Hematopoietic multipotent progenitor cell treated with erythropoietin and hydrocortisone succinate and interleukin-3 and kit ligand, for 6 days (in vitro differentiated cells): ENCODE measurements at places on chromosomes 13 and 19.

DNA sequence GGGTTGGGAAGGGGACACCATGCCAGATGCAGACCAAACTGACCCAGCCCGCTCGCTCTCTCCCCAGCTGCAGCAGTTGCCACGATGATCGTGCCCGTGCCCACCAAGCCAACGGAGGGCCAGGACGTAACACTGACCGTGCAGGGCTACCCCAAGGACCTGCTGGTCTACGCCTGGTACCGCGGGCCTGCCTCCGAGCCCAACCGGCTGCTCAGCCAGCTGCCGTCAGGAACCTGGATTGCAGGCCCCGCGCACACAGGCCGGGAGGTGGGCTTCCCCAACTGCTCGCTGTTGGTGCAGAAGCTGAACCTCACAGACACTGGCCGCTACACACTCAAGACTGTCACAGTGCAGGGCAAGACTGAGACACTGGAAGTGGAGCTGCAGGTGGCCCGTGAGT lies 8.8 kb downstream of the CEACAM16 start:
- no peak for DNase-seq

DNA sequence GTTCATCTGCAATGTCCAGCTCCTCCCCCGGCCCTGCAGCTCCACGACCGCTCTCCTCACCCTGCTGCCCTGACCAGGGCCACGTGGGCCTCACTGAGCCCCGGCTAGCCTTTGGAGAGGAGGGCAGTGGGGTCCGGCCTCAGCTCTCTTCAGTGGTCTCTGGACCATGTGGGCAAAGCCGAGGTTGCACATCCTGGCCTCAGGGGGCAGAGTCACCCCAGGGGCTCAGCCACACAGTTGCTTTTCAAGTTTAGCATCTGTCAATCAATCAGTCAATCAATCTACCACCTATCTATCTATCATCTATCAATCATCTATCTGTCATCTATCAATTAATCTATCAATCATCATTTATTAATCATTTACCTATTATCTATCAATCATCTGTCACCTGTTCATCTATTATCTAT lies 3.0 kb upstream of the DIRAS1 start:
- no peak for DNase-seq

GRCh38 chr19:876780-877314 lies 16.1 kb downstream of the MED16 start:
- DNase-seq = no peak

DNA sequence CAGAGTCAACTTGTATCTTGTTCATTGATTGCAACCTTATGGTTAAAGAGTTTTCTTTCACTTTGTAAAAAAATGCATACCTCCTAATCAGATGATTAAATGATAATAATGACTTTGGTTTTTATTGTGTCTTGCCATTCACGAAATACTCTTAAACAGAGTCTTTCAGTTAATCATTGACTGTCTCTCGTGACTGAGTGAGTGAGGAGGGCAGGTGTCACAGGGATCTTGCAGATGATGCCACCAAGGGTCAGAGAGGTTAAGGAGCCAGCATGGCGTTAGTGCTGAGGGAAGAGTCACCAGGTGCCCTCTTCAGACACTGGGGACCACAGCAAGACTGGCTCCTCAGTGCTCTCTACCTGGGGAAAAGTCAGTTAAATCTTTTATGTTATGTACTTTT lies 8.0 kb downstream of the GPATCH1 start:
- DNase-seq = no peak

GRCh38 chr19:48516536-48516935 lies 4.9 kb upstream of the LMTK3 start:
- DNase-seq = no peak

DNA sequence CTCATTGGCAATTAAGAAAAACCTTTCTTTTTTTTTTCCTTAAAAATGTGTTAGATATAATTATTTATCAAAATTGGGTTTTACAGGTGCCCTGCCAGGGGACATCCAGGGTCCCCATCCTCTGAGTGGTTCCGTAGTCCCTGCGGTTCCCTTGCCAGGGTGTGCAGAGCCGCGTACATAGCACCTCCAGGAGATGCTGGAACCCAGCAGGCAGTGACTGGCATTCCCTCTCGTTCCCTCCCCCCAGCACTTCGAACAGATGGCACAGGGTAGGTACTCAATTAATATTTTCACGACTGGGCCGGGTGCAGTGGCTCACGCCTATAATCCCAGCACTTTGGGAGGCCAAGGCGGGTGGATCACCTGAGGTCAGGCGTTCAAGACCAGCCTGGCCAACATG lies 82.0 kb downstream of the COL4A1 start:
- DNase-seq = no peak

DNA sequence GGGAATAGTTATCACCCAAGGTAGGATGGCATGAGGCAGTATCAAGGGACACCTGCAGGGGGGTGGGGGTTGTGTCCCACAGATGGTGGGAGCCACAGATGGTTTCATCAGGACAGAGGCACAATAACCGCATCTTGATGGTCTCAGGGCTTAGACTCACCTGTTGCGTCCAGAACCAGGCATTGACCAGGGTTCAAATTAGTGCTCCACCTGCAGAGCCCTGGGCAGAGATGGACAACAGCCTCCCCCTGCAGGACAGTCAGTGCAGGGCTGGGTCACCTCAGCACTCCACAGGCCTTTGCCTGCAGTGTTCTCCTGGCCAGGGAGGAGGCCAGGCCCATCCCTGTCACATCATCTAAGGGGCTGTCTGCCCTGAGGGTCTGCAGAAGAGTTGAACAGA lies 14.5 kb upstream of the CEACAM1 start:
- no peak for DNase-seq

- DNase-seq = peak; percentile 80
Observed at GRCh38 chr19:49113762-49114629, at the start of gene LIN7B. LIN7B (plus strand) TSS chr19:49114370; CDS start chr19:49114405, 35 bp downstream.

- no peak for DNase-seq
Observed at GRCh38 chr13:36362914-36363313, 16.7 kb upstream of the SPART start.

DNA sequence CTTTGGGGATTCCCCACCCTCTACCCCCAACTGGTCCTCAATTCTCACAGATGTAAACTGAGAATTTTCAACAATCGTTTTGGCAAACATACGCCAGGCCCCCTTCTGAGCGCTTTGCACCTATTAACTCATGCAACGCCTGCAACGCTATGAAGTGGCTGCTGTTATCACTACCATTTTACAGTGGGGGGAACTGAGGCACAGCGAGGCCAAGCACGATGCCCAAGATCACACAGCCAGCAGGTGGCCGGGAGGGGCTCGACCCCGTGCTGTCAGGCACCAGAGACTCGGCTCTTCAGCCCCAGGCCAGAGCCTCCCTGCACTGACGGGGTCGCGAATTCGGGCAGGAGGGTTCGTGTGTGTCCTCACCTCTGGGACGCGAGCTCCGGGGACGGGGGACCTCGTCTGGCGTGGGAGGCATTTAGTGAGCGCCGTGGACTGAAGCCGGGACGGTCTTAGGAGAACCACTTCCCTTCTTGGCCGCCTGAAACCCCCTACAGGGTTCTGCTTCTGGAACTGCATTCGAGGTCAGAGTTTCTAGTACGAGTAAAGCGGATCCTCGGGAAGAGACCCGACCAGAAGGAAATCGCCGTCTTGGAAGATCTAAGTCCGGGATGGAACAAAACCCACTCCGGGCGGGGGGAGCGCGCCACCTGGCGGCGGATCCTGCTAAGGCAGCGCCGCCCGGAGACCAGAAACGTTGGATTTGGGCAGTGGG lies 21.0 kb downstream of the ZNF114 start:
- DNase-seq = peak; percentile 73

- DNase-seq = peak; percentile 82
Observed at GRCh38 chr19:1862424-1863327, 703 bp downstream of the KLF16 start.

- DNase-seq = peak; percentile 9
Observed at GRCh38 chr13:102197193-102197592, 204.7 kb downstream of the FGF14 start.

- DNase-seq = peak; percentile 32
Observed at GRCh38 chr19:14580623-14581237, 2.2 kb upstream of the CLEC17A start.

DNA sequence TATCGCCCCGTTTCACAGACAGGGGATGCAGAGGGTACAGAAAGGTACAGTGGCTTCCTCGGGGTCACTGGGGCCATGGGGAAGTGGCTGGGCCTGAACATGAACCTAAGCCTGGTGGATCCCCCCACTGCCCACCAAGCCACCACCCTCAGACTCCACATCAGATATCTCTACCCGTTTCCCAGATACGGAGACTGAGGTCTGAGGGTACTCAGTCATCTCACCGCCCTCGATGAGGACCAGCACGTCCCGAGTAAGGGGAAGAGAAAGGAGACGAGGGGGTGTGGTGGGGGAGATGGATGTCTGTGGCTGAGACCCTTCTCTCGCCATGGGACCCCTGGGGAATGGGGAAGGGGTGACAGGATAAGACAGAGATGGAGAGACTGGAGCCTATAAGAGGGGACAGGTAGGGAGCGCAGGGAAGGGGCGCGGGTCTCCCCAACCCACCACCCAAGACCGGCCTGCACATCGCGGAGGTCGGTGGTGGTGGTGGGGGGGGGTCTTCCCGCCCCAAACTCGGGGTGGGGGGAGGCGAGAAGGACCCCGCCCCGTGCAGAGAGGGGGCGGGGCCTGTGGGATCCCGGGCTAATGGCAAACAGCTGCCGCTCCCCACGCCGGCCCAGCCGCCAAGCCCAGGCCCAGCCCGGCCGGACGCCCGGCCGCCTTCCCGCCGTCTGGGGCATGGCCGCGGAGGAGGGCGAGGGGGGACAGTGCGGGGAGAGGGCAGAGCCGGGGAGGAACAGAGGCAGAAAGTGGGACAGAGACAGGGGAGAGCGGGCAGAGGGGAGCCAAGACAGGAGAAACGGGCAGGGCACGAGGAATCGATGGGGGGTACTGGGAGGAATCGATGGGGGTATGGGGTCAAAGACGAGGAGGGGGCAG lies 698 bp downstream of the KANK2 start:
- peak; percentile 44 for DNase-seq

- DNase-seq = no peak
Observed at GRCh38 chr13:23667750-23668149, 97.5 kb downstream of the TNFRSF19 start.

- DNase-seq = no peak
Observed at GRCh38 chr13:101149735-101150384, 266.4 kb downstream of the NALCN start.

DNA sequence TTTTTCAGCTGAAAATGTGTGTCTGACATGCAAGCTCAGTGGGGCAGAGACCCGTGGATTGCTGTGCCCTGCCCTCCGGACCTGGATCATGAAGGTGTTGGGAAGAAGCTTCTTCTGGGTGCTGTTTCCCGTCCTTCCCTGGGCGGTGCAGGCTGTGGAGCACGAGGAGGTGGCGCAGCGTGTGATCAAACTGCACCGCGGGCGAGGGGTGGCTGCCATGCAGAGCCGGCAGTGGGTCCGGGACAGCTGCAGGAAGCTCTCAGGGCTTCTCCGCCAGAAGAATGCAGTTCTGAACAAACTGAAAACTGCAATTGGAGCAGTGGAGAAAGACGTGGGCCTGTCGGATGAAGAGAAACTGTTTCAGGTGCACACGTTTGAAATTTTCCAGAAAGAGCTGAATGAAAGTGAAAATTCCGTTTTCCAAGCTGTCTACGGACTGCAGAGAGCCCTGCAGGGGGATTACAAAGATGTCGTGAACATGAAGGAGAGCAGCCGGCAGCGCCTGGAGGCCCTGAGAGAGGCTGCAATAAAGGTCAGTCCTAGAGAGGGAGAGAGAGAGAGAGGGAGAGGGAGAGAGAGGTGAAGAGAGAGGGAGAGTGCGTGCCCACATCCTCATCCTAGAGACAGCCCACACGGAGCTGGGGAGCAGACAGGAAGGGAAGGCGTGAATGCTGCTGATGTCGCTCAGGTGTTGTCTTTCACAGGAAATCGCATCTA lies 5.1 kb upstream of the DCUN1D2 start:
- no peak for DNase-seq

DNA sequence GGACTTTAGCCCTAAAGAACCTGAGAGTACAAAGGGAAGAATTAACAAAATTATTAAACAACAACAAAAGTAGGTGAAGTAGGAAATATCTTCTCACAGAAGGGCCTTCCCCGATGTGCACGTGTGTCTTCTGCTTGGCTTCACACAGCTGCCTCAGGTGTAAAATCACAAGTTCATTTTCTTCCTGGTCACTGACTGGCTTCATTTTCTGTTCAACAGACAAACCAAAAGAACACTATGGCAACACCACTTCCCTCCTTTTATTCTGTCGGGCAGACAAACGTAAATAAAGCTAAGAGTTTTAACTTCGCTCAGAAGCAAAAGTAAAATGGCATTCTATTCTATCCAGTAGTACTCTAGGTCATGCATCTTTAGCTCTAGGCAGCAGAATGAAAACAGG lies 140.9 kb downstream of the TBC1D4 start:
- no peak for DNase-seq

GRCh38 chr13:105774739-105775460 lies 760.6 kb downstream of the EFNB2 start:
- no peak for DNase-seq

- peak; percentile 44 for DNase-seq
Observed at GRCh38 chr13:27252467-27252866, 1.1 kb downstream of the RPL21 start.

GRCh38 chr19:6424939-6425731 lies 524 bp upstream of the KHSRP start:
- DNase-seq = peak; percentile 100

DNA sequence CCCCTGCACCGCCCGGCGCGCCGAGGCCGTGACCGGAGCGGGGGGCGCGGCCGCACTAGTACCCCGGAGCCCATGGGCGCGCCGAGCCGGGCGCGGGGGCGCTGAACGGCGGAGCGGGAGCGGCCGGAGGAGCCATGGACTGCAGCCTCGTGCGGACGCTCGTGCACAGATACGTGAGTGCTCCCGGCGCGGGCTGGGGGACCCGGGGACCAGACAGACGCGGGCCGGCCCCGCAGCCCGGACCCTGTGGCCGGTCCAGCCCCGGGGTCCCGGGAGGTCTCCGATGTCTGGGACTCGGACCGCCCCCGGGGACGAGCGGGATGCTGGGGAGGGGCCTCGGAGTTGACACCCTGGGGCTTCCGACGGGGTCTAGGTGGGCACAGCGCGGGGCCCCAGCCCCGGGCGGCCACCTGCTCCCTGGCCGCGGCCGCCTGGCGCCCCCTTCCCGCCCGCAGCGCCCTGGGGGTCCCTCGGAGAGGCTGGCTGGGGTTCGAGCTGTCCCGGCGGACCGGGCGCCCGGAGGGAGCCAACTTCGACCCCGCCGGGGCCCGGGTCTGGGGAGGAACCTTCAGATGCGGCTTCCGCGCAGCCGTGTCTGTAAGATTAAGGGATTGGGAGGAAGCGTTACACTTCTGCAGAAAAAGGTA lies 568 bp downstream of the ATP11A start:
- peak; percentile 60 for DNase-seq

DNA sequence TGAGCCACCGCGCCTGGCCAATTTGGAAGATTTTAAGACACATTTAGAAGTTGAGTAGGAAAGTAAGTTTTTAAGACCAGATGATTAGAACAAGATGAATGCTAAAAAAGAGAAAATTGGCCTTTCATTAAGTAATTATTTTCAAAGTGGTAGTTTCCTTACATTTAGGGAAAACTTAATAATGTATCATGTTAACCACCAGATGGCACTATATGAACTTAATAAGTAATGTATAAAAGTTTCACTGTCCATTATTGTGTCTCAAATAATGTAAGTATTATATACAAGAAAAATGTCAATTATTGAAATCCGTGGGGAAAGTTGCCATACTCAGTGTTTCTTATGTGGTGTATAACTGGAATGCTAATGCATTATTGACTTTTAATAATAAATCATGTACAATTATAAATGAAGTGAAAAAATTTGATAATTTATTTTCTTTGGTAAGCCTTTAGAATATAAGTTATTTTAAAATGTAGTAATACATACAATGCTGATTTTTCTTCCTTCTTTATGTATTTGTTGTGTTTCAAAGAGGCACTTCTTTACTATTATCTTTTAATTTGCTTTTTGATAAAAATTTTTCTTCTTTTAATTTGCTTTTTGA lies 29.2 kb downstream of the COG6 start:
- DNase-seq = peak; percentile 92
